Activated T-cell treated with anti-CD3 and anti-CD28 coated beads, Interleukin-2, amount 50 U/mL, for 24 hours (primary cell): ENCODE measurements at places on chromosomes 5 and 9.

GRCh38 chr5:59725392-59725767 lies 168.1 kb downstream of the PDE4D start:
- no peak for DNase-seq

- no peak for DNase-seq
Measured at GRCh38 chr5:56587381-56588130, 227.8 kb upstream of the MAP3K1 start.

DNA sequence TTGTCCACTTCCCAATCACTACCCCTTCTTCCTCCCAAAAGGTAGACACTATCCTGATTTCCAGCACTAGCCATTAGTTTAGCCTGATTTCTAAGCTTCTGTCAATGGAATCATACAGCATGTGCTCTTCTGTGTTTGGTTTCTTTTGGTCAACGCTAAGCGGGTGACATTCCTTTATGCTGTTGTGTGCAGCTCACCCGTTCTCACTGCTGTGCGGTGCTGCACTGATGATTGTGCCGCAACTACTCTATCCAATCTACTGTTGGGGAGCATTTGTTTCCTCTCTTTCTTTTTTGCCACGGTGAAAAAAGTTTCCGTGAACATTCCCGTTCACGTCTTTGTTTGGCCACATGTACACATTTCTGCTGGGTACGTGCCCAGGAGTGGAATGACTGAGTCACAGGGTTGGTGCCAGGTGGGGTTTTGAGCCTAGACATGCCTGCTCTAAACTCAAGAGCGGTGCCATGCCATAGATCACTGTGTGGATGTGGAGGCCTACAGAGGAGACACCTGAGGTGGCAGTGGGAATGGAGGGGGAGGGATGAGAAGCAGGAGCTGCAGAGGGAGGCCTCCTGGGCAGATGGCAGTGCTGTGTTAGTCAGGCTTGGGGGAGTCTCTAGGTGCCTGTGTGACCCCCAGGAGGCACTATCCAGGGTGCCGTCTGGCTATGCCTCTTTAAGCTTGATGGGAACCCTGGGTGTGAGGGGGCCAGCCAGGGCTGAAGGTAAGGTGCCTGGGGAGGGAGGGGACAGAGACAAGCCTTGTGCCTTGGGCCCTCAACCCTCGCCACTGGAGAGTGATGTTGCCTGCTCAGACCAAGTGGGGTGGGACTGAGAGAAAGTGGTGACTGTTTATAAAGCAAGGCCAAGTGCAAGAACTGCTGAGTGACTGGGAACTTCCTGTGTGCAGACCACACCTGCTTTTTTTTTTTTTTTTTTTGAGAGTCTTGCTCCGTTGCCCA lies 11.4 kb upstream of the ANKRD33B start:
- no peak for DNase-seq

DNA sequence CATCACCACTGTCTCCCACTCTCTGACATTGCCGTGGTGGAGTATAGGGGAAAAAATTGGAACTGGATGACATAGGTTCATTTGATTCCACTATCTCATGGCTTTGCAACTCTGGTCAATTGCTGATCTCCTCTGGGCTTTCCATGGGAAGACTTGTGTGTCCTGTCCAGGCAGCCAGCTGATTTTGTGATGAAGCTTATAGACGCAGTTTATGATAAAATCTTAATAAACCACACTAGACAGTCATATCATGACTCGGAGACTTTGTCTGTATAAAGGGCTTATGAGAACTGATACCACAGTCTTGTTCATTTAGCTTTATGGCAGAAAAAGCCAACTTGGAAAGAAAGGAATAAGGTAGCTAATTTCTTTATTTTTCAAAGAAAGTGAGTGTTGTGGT lies 296.5 kb downstream of the MAST4 start:
- DNase-seq, result no peak

- no peak for DNase-seq
Measured at GRCh38 chr9:130815242-130815808, 19.7 kb upstream of the ABL1 start.
